A549 treated with Hydrocortisone at 1 μM for 4 hours (cell line): ENCODE measurements at places on chromosomes 2 and 18. TPM values are rescaled to one million over a fixed set of nuclear protein-coding genes. Genes with fewer than 3 reads are reported as not detected.

KCNG2 gene
- total RNA-seq = 0.07 TPM in 1 of 5 replicates, not detected in the others

HK2 gene
- total RNA-seq = 0.75 to 1.4 TPM (median 0.86 TPM) in 5 replicates

AFF3 gene
- 0.01 to 0.22 TPM (median 0.03 TPM) in 4 of 5 replicates, not detected in the other for total RNA-seq

ADRA2B gene
- total RNA-seq = 0.06 to 0.17 TPM (median 0.09 TPM) in 5 replicates

CENPA gene
- 40.8 to 52.2 TPM (median 51.5 TPM) in 5 replicates for total RNA-seq

TNFRSF11A gene
- 5.7 to 8.2 TPM (median 6.8 TPM) in 5 replicates for total RNA-seq

C2orf72 gene
- total RNA-seq = 6.0 to 8.7 TPM (median 6.9 TPM) in 5 replicates

FEV gene
- not detected in 5 replicates for total RNA-seq

C2orf92 gene
- 0.71 to 1.0 TPM (median 0.83 TPM) in 5 replicates for total RNA-seq

AQP12B gene
- total RNA-seq = not detected in 5 replicates

HOXD13 gene
- total RNA-seq = 0.13 to 0.26 TPM (median 0.15 TPM) in 5 replicates

IL37 gene
- total RNA-seq = not detected in 5 replicates

POTEC gene
- not detected in 5 replicates for total RNA-seq

WNT10A gene
- 0.06 to 0.12 TPM (median 0.09 TPM) in 4 of 5 replicates, not detected in the other for total RNA-seq

ANAPC1 gene
- total RNA-seq = 22.4 to 43.5 TPM (median 25.7 TPM) in 5 replicates

GPR17 gene
- 0.11 TPM in 1 of 5 replicates, not detected in the others for total RNA-seq

SPATA3 gene
- not detected in 5 replicates for total RNA-seq

ANKRD39 gene
- total RNA-seq = 15.0 to 22.0 TPM (median 19.9 TPM) in 5 replicates

ANKRD53 gene
- total RNA-seq = 0.11 to 0.12 TPM in 2 of 5 replicates, not detected in the others

CAPN13 gene
- 0.03 to 0.05 TPM in 2 of 5 replicates, not detected in the others for total RNA-seq

ACVR1 gene
- total RNA-seq = 19.3 to 24.4 TPM (median 21.1 TPM) in 5 replicates

CYTIP gene
- 0.09 to 0.22 TPM (median 0.20 TPM) in 3 of 5 replicates, not detected in the others for total RNA-seq

IL18R1 gene
- 1.0 to 1.4 TPM (median 1.2 TPM) in 5 replicates for total RNA-seq

LIMS3 gene
- total RNA-seq = not detected in 5 replicates

NDC80 gene
- total RNA-seq = 10.7 to 14.3 TPM (median 13.6 TPM) in 5 replicates

ALLC gene
- 0.07 TPM in 1 of 5 replicates, not detected in the others for total RNA-seq

TEX44 gene
- not detected in 5 replicates for total RNA-seq

EFR3B gene
- 8.8 to 13.1 TPM (median 9.5 TPM) in 5 replicates for total RNA-seq

PIEZO2 gene
- 0.40 to 1.1 TPM (median 0.57 TPM) in 5 replicates for total RNA-seq

SERPINB12 gene
- not detected in 5 replicates for total RNA-seq

RAMP1 gene
- total RNA-seq = 0.15 TPM in 1 of 5 replicates, not detected in the others
